Pons (tissue), 1 donor: ENCODE measurements at places on chromosomes 3 and 15.

- DNase-seq = no peak
Measured at GRCh38 chr3:70010346-70010745, 10.8 kb downstream of the SAMMSON start.

DNA sequence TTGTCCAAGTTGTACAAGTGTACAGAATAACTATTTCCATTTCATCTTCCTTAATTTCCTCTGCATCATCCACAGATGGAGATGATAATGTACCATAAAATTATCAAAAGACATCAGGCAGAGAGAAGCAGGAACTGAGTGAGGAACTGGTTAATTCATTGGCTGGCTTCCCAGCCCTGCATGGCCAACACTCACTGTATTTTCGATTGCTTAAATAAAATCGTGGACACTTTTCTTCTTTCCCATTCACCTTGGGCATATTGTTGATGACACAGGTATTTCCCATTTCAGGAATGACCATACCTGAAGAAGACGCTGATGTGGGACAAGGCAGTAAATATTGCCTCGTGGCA, 144.2 kb upstream of the ABHD17C start:
- DNase-seq = no peak

DNA sequence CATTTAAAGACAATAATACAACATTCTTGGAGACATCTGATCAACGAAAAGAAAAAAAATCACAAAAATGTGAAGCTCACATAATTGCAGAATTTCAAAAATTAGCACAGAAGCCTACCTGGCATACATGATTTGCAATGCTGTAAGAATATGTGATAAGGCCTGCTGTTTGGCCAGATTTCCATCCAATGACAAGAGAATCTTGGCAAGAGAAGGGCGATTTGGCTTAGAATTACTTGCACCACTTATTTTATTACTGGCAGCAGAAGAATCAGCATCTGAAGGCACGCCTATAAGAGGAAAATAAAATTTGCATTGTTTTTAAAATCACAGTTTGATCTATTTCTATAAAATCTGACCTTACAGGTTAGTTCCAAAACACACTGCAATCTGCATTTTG, 70.3 kb upstream of the OCA2 start:
- no peak for DNase-seq

- DNase-seq = no peak
Measured at GRCh38 chr3:64741341-64741740, 53.5 kb upstream of the ADAMTS9 start.

- DNase-seq = no peak
Measured at GRCh38 chr3:191455257-191455952, 5.6 kb upstream of the PYDC2 start.
